NCI-H774 (cell line): ENCODE measurements at places on chromosomes 6 and 20.

DNA sequence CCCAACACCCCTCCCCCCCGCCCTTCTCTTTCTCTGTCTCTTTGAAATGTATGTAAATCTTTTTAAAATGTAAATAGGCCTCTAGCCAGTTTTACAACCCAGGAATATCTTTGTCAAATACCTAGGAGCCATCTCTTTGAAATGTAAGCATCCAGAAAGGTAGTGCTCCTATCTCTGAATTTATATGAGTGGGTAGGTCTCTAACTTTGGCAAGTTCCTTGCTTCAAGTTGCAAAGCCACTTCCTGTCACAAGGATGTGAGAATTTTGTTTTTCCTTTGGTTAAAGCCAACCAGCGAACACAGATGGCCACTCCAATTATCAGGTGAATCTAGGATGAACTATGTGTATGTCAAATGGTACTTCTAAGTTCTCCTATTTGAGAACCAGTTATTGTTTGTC lies 6.2 kb upstream of the DEFB132 start:
- no peak for DNase-seq

- DNase-seq = no peak
Measured at GRCh38 chr6:140480852-140481251, 1106.4 kb upstream of the CITED2 start.

- DNase-seq = no peak
Measured at GRCh38 chr6:134295953-134296553, 21.9 kb downstream of the SGK1 start.

- no peak for DNase-seq
Measured at GRCh38 chr6:13434777-13435176, 52.6 kb downstream of the GFOD1 start.

DNA sequence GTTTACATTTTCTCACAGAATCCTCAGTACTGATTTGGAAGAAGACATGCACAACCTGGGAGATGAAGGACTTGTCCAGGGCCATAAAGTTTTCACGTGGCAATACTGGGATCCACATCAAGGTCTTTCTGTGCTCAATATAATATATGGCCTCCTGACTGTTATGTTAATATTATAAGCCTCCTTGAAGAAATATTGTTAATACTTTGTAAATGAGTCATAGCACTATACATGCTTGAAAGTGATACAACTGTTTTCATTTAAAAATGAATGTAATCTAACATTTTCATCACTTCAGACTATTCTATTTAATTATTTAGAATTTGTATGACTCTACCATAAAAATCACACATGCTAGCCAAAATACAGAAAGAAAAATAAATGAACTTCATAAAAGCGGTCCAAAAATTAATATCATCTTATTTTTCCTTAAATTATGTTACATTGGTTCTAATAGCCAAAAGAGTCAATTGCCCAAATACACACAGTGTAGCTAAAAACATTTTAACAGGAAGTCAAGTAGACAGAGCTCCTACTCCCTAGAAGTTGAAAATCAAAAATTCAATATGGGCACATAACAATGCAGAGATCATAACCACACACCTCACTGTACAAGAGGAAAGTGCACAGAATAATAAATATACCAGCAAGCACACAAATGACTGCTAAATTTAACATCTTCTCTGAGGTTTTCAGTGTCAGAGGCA lies 188.0 kb upstream of the HDDC2 start:
- no peak for DNase-seq

GRCh38 chr20:44326391-44327159 lies 10.3 kb upstream of the R3HDML start:
- DNase-seq = no peak

GRCh38 chr6:167550941-167551627 lies 226.2 kb downstream of the TTLL2 start:
- DNase-seq = no peak

- no peak for DNase-seq
Measured at GRCh38 chr6:90135667-90136066, 161.0 kb downstream of the BACH2 start.

DNA sequence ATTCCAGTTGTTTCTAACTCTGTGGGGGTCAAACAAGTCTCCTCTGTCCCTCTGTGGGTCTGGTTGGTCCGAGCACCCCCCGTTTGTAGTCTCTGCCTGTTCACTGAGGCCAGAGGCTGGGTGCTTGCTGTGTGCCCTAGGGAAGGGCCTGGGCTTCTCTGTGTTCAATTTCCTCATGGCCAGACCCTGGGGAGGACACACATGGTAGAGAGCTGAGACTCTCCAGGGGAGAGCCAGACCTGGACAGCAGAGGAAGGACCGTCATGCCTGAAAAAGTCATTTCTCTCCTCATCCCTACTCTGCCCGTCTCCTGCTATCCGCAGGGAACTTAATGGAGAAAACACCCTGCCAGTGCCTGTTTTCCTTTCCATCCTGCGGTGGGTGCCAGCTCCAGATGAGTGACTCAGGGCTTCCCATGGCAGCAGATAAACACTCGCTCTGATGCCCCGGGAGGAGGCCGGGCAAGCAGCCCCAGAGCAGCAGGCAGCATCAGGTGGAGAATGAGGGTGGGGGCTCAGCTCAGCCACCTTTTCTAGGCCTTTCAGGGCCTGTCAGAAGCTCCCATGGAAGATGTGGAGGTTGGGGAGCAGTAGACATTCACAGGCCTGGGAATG lies 51.9 kb downstream of the SNAI1 start:
- no peak for DNase-seq

GRCh38 chr6:139903411-139904157 lies 529.1 kb upstream of the CITED2 start:
- no peak for DNase-seq

GRCh38 chr6:140590641-140591040 lies 1216.2 kb upstream of the CITED2 start:
- DNase-seq = no peak

DNA sequence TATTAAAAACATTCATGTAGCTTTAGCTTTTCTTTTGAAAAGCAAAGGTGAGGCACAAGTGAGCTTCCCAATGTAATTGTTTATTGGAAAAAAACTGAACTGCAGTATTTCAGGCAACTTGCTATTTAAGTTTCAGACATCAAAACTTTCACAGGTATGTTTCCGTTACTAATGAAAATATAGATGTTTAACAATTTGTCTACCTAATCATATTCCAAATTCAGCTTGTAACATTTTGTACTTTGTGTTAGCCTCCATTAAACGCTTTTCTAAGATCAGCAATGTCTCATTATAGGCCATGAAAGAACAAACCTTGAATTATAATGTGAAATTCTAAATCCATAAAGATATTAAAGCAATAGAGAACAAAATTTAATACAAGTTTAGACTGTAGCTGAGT lies 69.5 kb downstream of the AHI1 start:
- no peak for DNase-seq

GRCh38 chr6:136024711-136025110 lies 173.2 kb downstream of the PDE7B start:
- DNase-seq = no peak

- no peak for DNase-seq
Measured at GRCh38 chr6:36915599-36915998, 29.8 kb downstream of the C6orf89 start.

DNA sequence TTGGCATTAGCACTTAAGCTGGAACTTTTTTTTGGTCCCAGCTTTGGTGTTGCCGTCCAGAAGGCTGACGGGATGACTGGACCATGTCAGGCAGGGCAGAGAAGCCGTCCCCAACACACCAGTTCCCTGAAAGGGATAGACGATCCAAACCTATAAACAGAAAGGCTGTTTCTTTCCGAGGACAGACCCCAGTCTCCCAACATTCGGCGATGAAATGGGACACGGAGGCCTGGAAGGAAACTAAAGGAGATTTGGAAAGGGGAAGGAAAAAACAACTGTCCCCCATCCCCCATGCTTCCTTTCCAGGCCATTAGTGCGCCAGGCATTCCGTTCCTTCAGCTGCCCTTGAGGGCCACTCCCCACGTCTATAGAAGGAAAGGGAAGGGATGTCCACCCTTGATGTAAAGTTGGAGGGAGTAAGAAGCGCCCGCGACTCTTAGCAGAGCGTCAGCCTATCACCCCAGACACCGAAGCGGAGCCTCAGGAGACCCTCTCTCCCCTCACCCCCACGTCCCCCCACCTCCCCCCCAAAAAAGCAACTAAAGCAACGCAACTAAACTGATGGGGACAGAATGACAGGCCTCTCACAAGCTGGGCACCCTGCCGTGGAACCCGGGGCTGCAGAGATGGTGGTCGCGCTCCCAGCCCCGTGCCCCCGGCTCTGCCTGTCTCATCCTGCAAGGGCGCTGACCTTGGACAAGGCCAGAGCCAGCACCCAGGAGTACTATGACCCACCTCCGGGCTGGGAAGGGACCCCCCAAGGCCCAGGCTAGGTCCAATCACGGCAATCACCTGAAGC lies 638 bp downstream of the BLCAP start:
- no peak for DNase-seq

DNA sequence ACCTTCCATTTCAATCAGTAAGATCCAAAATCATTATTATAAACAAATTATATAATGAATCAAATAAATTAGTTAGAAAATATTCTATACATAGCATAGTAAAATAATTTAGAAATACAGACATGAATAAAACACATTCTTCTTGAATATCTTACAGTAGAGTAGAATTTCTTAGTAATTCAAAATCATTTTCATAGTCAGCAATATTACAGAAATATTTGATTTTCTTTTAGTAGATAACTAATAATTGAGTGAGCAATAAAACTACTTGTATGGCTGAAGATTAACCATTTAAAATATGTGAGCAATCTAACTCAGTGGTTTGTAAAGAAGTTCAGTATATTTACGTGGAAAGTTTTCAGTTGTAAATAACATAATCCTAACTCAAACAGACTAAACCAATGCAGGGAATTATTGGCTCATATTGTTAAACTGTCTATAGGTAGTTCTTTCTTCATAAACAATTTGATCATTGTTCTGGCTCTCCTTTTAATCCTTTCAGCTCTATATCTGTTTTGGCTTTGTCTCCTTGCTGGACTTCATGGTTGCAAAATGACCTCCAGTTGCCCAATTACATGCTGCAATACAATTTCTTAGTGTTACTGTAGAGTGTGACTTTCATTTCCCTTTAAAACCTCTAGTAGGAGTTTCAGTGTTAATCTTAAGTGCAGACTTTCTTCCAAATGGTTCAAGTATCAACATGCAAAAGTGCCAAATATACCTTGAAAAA lies 307.5 kb downstream of the EYS start:
- no peak for DNase-seq

- no peak for DNase-seq
Measured at GRCh38 chr6:139398658-139399057, 24.2 kb upstream of the CITED2 start.

- DNase-seq = no peak
Measured at GRCh38 chr6:102356170-102356569, 962.7 kb downstream of the GRIK2 start.

- DNase-seq = no peak
Measured at GRCh38 chr6:19268117-19268516, 569.1 kb upstream of the ID4 start.

- DNase-seq = peak; percentile 27
Measured at GRCh38 chr6:56381801-56382251, 134.4 kb upstream of the COL21A1 start.

GRCh38 chr6:131197716-131198115 lies 62.4 kb downstream of the AKAP7 start:
- DNase-seq = no peak

DNA sequence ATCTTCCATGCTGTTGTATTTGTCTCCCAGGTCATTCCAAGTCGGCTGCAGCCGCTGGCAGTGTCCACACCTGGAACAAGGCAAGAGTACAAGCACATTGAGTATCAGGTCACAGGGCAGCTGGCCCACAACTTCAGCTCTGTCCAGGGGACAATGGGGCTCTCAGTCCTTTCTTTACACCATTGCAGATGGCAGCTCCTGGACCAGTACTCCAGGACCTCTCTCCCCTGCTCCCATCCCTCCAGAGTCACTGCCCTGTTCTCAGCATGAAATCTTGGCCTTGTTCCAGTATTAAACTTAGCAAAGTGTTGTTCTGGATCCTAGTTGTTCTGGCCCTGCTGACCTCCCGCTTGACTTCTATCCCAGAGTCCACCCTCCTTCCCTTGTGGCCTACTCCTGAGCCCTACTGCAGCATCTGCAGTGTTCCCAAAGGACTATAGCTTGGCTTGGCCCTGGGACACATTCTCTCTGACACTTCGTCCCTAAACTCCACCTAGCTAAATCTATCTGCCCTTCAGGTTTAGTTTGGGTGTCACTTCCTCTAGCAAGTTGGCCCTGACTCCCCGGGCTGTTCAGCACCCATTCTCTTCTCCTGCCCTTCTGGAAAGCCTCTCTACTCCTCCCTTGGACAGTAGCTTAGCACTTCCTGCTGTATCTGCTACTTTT lies 5.8 kb downstream of the TXNDC5 start:
- no peak for DNase-seq

- no peak for DNase-seq
Measured at GRCh38 chr20:15406072-15406471, 1068.7 kb upstream of the FLRT3 start.

GRCh38 chr6:79605061-79605460 lies 26.1 kb upstream of the SH3BGRL2 start:
- no peak for DNase-seq

DNA sequence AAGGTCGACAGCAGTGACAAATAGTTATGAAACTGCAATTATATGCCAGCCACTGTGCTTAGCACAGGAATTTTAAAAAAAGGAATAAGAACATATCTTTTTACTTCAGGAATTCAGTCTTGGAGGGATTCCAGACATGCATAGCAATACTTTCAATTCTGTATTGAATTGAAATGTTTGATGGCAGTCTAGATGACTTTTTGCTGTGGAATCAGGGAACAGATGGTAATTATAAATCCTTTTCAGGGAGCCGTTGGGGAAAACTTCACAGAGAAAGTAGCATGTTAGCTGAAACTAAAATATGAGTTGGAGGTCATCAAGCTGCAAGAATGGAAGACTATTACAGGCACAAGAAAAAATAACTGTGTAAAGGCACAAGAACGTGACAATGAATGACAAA lies 74.8 kb downstream of the IMPG1 start:
- DNase-seq = no peak

DNA sequence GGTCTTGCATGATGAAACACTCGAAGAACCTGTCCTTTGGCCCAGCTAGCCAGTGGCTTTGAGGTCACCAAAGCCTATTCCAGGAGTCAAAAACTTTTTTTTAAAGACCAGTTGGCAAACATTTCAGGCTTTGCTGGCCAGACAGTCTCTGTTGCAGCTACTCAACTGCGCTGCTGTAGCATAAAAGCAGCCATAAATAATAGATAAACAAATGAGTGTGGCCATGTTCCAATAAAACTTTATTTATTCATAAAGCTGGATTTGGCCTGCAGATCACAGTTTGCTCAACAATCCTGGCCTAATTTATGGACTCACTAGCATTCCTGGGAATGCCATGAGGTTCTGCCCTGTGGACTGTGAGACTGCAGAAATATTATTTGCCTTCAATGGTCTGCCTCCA lies 68.8 kb upstream of the LTV1 start:
- no peak for DNase-seq

- DNase-seq = no peak
Measured at GRCh38 chr20:53902968-53903651, 167.3 kb downstream of the BCAS1 start.

DNA sequence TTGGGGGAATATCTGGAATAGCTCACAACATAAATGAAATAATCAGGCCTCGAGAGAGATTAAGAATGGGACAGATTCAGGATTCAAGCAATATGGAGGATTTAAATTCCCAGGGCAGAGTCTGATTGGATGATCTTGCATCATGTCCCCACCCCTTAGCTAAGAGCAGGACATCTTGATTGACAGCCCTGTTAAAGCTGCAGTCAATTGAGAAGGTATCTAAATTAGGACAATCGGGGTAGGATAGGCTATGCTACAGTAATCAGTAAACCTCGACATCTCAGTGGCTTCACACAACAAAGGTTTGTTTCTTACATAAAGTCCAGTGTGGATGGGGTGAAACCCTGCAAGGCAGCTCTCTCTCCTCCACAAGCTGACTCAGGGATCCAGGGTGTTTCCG lies 109.5 kb downstream of the EYA2 start:
- DNase-seq = no peak
